ENCODE measurements at places on chromosomes 6 and 20.

DNA sequence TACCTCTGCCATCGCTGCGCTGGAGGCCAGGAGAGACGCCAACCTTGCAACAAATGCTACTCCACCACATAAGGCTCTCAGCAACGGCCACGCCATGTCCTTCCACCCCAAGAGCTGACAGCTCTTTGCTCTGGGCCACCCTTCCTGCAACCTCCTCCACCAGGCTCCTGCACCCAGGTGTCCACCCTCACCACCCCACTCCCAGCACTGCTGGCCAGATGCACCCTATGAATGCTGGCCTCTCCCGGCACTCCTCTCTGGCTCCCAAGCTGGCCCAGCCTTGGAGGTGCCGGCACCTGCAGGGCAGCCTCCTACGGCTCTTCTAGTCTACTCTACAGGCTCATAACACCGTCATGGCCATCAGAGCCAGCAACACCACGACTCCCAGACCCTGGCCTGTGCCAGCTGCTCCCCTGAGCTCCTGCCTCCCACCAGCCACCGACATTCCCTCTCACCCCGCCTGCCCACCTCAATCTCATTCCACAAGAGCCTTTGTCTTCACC is 11.2 kb downstream of the TAF4 start:
- no peak for DNase-seq

GRCh38 chr6:127812985-127813698 is 87.7 kb downstream of the THEMIS start:
- DNase-seq = no peak

DNA sequence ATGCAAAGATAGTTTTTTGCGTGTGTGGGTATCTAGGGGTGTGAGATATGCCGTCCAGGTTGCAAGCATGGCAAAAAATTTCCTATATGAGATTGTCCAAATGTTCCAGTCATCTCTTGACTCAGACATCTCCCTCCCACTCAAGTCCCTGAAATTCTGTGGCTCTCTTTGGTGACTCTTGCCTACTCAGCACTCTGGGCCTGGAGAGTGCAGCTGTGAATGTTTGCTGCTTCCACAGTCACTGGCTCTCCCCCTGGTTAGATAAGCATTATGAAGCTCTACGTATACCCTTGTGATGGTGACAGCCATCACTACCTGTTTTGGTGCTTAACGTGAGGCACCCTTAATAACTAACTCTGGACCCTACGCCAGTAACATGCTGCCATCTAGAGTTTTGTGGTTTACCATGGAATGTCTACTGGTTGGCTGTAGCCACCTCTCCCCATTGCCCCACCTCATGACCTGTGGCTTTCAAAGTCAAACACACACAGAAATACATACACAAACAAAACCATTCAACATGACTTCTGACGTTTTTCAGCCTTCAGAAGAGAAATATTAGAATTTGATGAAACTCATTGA is 621.9 kb upstream of the CITED2 start:
- DNase-seq = no peak

DNA sequence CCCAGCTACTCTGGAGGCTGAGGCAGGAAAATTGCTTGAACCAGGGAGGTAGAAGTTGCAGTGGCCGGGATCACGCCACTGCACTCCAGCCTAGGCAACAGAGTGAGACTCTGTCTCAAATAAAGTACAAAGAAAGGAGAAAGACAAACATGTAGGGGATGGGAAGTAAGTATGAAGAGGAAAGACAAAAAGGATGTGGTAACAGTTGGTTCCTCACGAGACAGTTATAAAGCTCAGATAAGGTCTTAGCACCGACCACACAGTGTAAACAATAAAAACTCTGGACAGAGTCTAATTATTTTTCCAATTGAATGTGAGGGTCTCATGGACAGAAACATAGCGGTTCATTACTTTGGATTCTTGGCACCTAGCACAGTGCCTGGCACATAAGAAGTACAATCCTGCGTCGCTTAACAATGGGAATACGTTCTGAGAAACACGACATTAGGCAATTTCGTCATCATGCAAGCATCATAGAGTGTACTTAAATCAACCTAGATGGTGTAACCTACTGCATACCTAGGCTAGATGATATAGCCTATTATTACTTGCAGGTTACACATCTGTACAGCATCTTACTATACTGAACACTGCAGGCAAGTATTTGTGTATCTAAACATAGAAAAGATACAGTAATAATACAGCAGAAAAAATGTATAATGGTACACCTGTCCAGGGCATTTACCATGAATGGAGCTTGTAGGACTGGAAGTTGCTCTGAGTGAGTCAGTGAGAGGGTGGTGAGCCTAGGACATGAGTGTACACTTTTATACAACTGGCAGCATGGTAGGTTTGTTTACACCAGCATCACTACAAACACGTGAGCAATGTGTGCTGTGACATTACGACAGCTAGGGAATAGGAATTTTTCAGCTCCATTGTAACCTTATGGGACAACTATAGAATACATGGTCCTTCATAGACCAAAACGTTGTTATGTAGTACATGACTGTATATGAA is 38.2 kb downstream of the MBOAT1 start:
- no peak for DNase-seq

DNA sequence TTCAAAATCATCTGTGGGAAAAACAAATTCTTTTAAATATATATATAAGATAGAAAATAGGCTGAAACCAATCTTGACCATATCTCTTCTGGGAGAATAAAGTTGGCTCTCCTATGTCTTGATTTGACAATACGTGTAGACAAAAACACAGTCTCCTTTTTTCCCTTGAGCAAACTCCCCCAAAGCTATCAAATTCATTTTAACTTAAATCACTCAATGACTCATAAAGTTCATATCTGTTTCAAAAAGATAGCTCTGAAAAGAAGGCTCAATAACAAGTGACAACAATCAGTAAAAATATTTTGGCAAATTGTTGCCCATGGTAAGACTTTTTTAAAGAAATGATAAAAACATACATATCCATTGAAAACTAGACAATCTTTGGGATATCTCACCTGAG is 236.0 kb upstream of the TENT5A start:
- no peak for DNase-seq

Measured in CD4-positive, alpha-beta T cell treated with Interleukin-4 for 4 hours (primary cell).